ENCODE measurements at places on chromosomes 1 and 21.

GRCh38 chr1:30317921-30318320, 405.5 kb downstream of the MATN1 start:
- DNase-seq = no peak

DNA sequence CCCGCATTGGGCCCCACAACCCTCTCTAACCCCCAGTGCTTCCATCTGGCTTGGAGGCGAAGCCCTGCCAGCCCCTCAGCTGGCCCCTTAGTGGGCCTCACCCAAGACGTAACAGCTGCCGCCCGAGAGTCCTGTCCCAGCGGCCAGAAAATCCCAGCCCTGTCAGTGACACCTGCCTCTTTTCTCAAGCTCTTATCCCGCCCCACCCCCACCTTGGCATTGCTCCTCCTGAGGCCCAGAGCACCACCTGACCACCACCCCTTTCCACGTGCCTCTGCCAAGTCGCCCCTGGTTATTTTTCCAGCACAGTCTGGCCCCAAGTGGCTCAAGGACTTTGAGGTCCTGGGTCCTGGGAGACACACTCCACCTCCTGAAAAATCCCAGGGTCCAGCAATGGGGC, 5.9 kb upstream of the CTRC start:
- no peak for DNase-seq

DNA sequence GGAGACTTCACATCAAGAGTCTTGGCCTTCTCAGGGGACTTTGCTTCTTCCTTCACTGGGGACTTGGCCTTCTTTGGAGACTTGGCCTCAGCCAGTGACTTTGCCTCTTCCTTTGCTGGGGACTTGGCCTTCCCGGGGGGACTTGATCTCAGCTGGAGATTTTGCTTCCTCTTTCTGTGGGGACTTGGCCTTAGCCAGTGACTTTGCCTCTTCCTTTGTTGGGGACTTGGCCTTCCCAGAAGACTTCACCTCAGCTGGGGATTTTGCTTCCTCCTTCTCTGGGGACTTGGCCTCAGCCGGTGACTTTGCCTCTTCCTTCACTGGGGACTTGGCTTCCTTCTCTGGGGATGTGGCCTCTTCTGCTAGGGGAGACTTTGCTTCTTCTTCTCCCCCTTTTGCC, 13.5 kb upstream of the CD2 start:
- no peak for DNase-seq

- no peak for DNase-seq
Observed at GRCh38 chr1:156228501-156228900, 13.5 kb upstream of the BGLAP start.

DNA sequence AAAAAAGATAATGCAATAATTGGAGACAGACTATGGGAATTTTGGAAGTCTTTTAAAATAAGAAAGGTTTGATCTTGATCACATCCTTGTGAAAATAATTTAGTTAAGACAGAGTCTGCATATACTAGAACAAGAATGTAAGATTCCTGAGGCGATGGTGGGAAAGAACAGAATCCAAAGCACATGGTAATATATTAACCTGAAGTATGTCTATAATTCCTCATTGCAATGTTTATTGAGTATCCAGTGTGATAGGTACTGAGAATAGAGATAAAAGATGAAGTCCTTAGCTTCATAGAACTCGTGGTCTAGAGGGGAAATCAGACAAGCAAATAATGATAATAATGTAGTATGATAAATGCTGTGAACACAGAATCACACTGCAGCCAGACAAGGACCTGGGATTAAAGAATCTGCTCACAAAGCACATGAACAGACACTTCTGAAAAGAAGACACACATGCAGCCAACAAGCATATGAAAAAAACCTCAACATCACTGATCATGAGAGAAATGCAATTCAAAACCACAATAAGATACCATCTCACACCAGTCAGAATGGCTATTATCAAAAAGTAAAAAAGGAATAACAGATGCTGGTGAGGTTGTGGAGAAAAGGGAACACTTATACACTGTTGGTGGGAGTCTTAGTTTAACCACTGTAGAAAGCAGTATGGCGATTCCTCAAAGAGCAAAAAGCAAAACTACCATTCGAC, 6.9 kb upstream of the ANGPTL3 start:
- no peak for DNase-seq

DNA sequence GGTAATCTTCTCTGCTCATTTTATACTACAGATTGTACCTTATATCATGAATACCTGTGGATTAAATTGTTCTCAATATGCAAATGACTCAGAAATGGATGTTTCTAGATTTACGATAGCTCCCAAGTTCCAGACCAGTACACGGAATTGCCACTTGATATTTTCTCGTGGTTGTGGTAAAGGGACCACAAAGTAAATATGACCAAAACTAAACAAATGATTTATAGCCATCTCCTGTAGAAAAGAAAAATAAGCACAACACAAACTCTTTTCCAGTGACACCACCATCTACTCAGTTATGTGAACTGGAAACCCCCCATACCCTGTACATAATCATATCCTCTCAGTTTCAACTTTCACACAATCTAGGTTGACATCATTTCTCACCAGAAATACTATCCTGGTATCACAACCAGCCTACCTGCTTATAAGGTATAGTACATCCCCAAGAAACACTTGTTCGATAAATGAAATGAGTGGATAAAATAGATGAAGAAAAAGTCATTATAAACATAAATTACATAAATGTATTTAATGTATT, 172.3 kb downstream of the ADGRL4 start:
- no peak for DNase-seq

- DNase-seq = no peak
Observed at GRCh38 chr1:222785529-222785928, 29.3 kb upstream of the DISP1 start.

DNA sequence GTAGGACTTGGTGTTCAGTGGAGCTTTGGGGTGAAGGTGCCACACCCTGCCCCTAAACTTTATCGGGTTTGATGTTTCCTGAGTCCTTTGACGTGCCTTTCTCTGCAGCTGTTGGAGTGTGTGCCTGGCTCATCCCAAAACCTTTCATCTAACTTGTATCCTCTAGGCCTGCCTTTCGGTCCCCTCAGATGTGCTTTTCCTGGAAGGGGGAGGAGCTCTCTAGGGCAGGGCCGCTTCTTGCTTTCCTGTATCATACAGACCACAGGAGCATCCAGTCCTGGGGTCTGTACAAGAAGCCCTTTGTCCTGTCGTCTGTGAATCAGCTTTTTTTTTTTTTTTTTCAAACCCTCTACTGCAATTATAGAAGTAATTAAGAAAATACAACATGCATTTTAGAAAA, 35.7 kb downstream of the PTGFRN start:
- no peak for DNase-seq

DNA sequence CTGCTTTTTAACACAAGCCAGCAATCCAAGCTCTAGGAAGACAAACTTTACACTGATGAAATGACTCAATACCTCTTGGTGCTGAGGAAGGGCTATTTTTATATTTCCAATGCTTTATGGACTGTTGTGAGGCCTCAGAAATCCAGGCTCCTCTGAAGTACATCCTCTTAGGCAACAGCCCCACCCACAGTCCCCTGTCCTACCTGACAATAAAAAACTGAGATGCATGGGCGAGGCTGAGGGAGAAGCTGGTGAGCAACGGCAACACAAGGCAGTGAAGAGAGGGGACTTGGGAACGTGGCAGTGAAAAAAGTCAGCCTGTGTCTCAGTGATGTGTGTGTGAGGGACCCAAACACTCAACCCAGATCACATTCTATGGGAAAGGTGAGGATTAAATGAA, 10.1 kb upstream of the CPT2 start:
- DNase-seq = no peak

DNA sequence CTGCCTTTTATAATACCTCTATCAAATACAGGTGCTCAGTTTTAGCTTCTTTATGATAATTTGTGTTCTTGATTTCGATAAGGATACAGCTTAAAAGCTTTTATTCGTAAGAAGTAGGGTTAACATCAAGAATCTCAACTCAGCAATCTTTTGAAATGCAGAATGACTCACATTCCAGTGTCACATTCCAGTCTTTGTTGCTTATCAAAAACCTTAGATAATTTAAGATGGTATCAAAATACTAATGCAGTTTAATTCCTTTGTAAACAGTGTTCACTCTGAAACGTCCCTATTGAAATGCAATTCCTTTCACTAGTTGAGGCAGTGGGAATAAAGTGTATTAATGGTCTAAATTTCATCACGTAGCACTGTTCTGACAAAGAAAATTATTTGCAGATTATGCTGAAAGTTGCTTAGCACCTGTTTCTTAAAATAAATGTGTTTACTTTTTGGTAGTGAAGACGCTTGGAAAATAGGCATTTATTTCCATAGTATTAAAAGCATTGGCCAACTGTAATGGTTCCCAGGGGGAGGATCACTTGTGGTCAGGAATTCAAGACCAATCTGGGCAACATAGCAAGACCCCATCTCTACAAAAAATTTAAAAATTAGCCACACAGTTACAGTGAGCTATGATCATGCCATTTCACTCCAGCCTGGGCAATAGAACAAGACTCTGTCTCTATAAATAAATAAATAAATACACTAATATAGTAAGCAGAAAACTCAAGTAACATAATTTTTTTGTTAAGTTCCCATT, 10.1 kb upstream of the CNN3 start:
- no peak for DNase-seq

DNA sequence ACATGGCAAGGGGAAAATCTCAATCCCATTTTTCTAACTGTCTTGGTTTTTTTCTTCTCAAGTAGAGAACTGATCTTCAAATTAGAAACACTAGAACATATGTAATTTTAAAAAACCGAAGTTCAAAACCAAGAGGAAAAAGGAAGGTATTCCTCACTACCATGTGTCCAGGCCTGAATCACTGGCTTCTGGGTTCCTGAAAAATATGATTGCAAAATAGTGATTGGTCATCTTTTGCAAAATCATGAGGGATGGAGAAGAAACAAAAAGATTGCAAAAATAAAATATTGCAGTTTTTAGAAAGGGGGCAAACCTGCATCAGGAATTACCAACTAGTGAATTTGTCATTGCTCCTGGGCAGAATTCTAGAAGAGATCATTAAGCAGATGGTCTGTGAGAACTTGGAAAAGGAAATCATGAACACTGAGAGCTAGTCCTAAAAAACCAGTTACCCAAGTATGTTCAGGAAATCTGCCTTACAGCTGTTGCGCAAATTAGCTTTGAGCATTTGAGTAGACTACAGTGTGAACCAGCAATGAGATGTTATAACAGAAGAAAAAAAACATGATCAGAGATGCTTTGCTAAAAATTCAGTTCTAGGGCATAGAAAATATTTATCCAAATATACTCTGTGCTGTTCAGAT, 49.4 kb downstream of the SPATA46 start:
- no peak for DNase-seq

DNA sequence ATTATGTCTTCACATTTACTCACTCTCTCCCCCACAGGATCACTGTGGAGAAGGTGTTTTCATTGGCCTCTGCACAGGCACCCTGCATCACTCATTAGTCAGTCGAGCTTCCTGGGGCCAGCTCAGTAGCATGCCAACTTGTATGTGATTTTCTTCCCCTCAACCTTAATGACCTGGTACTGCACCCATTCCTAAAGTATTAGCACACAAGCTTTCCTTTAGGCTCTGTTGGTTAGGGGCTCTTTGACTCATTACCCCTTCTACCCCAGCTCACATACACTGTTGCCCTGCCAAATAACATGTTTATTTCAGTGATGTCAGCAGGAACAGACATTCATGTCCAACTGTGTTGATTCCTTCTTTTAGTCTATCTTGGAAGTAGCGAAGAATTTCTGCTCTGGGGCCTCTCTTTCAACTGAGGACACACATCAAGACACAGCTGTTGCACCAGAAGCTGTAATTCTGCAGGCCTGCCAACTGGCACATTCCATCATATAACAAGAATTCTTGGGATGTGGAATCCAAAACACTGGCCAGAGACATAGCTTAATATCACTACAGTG, 603.5 kb upstream of the ADAMTS5 start:
- DNase-seq = no peak

GRCh38 chr1:237702161-237702560, 188.6 kb downstream of the ZP4 start:
- no peak for DNase-seq

GRCh38 chr21:38950435-38951094, 144.8 kb downstream of the ETS2 start:
- DNase-seq = no peak

- DNase-seq = no peak
Observed at GRCh38 chr1:8976338-8976737, 30.7 kb downstream of the CA6 start.

- DNase-seq = no peak
Observed at GRCh38 chr1:239655023-239655422, 268.7 kb downstream of the CHRM3 start.

DNA sequence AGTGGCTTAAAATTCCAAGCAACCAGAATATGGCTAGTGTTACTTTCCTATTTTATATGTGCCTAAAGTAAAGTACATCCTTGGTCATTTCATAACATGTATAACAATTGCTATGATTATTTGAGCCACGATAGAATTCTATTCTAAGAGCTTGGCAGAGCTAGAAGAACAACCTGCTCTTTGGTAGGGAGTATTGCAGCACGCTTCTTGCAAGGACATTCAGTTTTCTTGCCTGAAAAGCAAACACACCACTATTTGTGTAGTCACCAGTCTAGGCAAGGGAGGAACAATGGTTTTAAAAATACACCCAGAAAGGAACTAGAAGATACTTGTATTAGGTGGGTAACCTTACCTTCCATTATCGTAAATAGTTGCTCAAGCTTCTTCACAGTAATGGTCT, 51.5 kb downstream of the CNST start:
- DNase-seq = no peak

GRCh38 chr1:14111121-14111520, 411.1 kb downstream of the PRDM2 start:
- no peak for DNase-seq

DNA sequence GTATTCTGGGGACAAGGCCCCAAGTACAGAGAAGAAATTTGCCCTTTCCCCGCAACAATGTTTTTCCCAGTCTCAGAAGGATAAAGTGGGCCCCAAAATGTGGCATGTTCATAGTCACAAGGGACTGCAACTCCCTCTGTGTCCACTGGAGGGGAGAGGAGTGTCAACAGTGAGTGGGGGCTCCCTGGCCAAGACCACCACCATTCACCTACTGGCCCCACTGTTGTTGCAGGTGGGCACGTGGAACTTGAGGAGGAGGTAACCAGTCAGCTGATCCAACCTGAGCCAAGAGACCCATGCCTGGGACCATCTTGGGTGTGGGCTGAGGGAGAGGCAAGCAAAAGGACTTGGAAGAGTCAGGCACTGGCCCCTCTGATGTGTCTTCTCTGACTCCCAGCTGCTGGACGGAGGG, 777 bp downstream of the NUDT17 start:
- peak; percentile 33 for DNase-seq

DNA sequence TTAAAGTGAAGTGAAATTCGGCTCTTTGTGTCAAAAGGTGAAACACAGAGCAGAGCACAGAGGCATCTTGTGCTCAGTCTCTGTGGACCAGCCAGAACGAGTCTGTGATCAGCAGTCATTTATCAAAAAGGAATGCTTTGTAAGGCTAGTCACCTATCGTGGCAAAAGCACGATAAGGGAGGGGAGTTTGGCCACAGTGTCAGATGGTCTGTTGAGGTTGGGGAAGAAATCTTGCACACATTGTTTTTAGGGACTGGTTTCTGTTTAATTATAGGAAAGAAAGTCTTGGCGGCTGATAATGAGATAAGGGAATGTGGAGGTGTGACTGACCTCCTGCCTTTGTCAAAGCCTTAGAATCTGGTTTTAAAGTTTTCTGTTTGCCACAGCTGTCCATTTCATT, 58.2 kb upstream of the KIAA1614 start:
- no peak for DNase-seq

Data from stimulated activated naive CD8-positive, alpha-beta T cell treated with anti-CD3 and anti-CD28 coated beads, Interleukin-15, Interleukin-2, amounts not matched to agents 100 U/mL and 50 U/mL, for 24 hours (primary cell).